ENCODE measurements at places on chromosomes 11 and 22. TPM values are rescaled to one million over a fixed set of nuclear protein-coding genes. Genes with fewer than 3 reads are reported as not detected.

Gene TAGLN
- total RNA-seq = 145 TPM

Gene MAJIN
- total RNA-seq = not detected

Gene OR4D5
- total RNA-seq = not detected

Gene SLC35E4
- 6.6 TPM for total RNA-seq

Gene PKNOX2
- 0.02 TPM for total RNA-seq

Gene RASSF10
- total RNA-seq = 0.70 TPM

Gene CCDC87
- 0.52 TPM for total RNA-seq

Gene APOBEC3C
- total RNA-seq = 26.3 TPM

Gene ARHGAP42
- 4.5 TPM for total RNA-seq

Gene PARVA
- total RNA-seq = 26.5 TPM

All from A549 treated with AZD2906 at 1 μM for 4 hours (cell line).